ENCODE measurements at places on chromosomes 2 and 18.

GRCh38 chr2:207253666-207254345 is 88.1 kb upstream of the KLF7 start:
- no peak for DNase-seq

DNA sequence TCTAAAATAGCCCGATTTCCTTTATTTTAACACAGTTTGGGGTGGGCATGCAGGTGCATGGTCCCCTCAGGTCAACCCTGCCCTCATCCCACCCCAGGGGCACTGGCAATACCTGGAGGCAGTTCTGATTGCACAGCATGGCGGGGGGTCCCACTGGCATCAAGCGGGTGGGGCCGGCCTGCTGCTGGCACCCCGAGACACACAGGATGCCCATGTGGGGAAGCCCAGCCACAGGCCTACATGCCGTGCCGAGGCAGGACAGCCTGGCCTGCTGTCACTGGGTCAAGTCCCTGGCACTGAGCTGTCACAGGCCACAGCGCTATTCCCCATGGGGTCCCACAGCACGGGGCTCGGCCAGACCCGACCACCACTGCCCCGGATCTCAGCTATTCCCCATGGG is 11.9 kb upstream of the KCNG2 start:
- no peak for DNase-seq

DNA sequence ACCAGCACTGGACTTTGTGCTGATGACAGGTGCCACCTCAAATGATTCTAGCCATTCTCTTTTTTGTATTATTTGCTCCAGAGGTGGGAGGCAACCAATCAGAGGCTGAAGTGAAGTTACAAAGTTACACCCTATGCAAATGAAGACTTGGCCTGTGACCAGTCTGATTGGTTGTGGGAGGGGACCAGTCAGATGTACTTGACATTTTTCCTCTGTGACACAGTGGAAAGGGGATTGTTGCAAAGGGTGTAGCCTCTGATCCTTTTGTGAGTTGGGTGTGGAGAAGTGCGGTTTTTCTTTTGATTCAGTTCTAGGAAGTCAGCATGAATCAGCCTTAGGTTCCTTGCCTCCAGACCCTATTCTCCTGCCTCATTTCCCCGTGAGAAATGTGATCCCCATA is 244.0 kb downstream of the ARL6IP6 start:
- DNase-seq, result no peak

- DNase-seq, result no peak
Measured at GRCh38 chr2:220894069-220894468, 678.0 kb downstream of the EPHA4 start.

GRCh38 chr2:200962811-200963123 is 693 bp downstream of the ORC2 start:
- no peak for DNase-seq

GRCh38 chr2:197647961-197648690 is 27.3 kb downstream of the RFTN2 start:
- DNase-seq, result no peak

- DNase-seq, result no peak
Measured at GRCh38 chr2:10920764-10921388, 9.1 kb downstream of the KCNF1 start.

DNA sequence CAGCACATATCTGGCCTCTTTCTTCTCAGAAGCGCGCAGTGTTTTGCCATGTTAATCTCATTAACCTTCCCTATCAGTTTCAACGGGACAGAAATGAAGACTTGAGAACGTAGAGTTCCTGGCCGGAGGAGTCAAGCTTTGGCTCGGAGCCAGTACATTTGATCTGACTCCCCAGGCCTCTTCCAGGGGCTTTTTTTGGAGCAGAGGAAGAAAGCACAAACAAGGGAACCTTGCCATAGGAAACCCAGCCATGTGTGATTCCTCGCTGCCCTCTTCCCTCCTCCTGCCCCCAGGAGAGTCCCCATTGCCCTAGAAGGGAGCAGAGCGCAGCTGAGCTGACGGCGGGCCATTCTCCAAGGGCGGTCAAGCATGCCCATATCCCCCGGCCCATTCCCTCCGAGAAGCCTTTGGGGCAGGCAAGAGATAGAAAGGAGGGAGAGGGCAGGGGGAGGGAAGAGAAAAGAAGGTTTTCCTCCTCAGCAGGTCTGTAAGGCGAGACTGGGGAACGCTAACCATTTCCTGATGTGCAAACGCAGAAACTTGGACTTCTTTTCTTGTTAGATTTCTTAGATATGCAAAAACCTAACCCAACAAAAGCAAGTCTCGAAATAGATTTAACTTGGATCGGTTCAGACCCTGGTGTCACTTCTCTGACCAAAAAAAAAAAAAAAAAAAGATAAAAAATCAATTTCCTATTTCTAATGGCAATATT is 63.7 kb upstream of the POU3F3 start:
- no peak for DNase-seq

DNA sequence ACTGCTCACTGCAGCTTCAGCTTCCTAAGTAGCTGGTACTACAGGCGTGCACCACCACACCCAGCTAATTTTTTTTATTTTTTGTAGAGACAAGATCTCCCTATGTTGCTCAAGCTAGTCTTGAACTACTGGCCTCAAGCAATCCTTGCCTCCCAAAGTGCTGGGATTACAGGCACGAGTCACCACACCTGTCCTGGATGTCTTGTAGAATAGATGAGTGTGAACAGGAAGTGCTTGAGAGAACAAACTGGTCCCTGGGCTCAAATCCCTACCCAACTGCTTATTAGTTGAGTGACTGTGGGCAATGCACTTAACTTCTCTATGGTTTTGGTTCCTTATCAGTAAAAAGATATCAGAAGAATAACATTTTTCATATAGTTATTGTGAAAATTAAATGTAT is 34.2 kb downstream of the PKDCC start:
- DNase-seq, result no peak

DNA sequence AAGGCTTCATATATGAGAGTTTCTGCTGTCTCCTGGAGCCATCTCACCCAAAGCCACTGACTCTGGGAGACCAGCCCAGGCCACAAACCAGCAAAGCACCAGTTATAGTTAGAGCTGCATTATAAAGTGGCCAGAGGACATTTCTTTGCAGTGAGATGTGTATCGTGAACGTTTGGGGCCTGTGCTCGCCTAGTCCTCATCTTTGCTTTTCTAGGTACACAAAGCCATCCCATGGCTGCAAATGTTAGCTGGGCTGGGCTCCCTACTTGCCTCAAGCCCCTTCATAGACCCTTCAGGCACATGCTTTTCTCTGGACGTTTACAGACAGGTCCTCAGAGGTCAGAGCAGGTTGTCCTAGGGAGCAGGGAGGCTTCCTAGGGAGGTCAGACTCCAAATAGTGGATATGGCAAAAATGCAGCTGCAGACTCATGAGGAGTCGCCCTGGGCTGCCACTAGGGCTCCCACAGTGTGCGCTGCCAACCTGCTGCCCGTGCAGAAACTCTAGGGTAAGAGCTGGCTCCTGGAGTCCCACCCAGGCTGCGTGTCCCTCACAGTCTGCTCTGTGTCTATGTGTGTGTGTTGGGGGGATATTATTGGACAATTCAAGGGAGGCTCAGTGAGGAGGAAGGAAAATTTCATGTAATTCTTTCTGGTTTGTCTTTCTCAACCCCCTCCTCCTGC is 141.0 kb downstream of the RPIA start:
- no peak for DNase-seq

DNA sequence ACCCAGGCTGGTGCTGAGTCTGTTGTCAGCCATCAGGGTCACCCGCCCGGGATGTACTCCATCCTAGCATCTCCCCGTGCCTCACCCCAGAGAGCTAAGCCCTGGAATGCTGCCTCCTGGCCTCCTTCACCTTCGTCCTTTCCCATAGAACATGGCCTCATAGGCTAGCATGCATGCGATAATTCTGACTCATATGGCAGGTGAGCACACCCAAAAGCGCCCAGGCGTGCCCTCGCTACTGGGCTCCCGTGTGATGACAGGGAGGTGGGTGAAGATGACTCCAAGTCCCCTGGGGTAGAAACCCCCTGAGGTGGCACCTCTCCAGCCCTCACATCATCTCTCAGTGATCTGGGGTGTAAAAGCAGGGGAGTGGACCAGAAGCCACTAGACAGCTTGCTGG is 7.3 kb downstream of the SPR start:
- DNase-seq, result no peak

DNA sequence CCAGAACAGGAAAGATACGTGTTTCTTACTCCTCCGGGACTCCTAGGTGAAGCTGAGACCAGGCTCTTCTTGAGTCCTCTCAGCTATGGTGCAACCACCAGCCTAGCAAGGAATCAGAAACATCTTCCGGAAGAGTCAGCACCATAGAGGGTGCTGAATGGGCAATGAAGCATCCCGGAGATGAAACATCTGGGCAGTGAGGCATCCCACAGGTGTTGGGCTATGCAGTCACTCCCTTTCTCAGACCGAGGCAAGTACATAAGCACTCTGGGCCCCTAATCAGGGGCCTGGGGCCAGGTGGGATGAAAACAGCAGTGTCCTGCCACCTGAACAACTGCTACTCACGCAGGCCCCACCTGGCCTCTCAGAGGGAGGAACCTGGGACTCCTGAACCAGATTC is 1.4 kb upstream of the CAPN10 start:
- DNase-seq, result no peak

GRCh38 chr18:240175-240574 is 27.7 kb downstream of the THOC1 start:
- no peak for DNase-seq

GRCh38 chr2:207448006-207448405 is 81.8 kb upstream of the CREB1 start:
- DNase-seq, result no peak

- no peak for DNase-seq
Measured at GRCh38 chr2:118146315-118147283, 58.3 kb downstream of the INSIG2 start.

DNA sequence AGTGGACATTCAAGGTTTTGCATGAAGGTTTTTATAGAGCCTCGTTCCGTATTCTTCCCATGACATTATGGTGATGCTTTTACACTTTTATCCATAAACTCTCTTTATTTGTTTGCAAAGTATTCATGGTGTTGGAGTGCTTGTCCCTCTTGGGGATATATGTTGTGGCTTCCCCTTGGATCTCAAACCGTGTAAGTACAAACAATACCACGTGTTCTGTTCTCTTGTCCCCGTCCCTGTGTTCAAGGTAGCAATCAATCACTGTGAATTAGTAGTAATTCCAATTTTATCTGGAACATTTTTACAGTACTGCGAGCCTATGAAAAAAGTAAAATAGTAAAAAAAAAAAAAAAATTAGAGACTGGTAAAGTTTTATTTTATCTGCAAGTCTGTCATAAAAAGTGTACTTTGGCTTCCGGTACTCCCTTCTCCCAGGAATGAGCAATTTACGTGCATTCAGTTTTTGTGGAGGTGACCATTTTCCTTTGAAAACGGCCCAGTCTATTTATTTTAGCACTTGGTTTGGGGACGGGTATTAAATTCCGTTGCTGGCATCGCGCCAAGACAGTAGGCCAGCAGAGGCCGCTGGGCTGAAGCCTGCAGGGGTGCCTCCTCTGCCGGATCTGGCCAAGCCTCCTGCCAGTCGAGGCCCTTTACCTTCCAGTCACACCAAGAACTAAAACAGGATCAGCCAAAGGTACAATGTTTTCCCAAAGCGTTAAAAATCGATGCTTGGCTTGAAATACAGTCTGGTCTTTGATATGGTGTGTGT is 175.7 kb downstream of the SOCS6 start:
- peak; percentile 95 for DNase-seq

- no peak for DNase-seq
Measured at GRCh38 chr2:229930656-229931055, 8.4 kb downstream of the FBXO36 start.

DNA sequence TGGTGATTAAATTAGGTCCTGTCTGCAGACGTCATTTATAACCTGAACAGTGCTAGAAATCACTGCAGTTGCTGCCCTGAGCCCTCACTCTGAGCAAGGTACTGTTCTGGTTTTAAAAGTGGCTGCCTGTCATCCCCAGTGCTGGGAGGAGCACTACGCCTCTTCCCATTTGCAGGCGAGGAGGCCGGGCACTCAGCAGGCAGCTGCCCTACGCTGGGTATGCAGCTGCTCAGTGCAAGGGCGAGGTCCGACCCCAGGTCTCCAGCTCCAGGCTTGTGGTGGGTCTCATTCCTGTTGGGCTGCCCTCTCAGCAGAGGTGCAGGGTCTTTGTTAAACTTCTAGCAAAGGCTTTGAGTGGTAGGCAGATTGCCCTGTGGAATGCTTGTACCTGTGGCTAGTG is 15.7 kb downstream of the CNDP2 start:
- DNase-seq, result no peak

DNA sequence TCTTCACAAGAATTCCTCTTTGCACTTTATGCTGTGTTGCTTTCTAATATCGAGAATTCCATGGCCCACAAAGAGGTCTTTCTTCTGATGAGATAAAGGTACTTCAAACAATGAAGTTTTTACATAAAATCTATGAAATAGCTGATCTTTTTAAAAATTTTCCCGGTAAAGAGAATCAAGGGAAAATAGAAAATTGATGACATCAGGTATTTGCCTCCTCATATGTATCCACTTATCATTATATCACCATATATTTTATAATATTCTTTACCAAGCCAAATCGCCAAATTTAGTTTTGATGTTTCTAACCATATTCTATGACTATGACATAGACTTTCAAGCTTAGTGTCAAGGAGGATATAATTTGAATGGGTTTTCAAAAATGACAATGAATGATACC is 139.8 kb downstream of the CHST9 start:
- no peak for DNase-seq

- no peak for DNase-seq
Measured at GRCh38 chr2:57902578-57902977, 144.0 kb upstream of the VRK2 start.

- DNase-seq, result no peak
Measured at GRCh38 chr2:220556658-220557057, 929.2 kb downstream of the SLC4A3 start.

- DNase-seq, result no peak
Measured at GRCh38 chr2:73877071-73877802, 15.6 kb upstream of the ACTG2 start.

GRCh38 chr2:214865400-214865799 is 55.9 kb upstream of the BARD1 start:
- no peak for DNase-seq

GRCh38 chr2:46082531-46083485 is 214.4 kb upstream of the EPAS1 start:
- DNase-seq, result no peak

DNA sequence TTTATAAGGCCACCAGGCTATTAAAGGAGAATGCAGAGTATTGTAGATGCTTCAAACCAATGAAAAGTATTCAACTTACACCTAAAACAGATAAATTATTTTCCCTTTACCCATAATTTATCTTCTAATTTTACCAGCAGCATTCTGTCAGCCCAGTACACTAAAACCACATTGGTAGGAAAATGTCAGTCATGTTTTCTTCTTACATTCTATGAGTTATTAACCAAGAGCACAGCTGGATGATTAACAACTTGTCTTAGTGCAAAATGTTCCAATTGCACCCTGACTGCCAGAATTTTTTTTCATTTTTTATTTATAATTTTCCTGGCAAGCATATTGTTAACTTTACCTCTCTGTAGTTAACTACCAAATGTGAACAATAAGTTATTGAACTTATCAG is 79.0 kb upstream of the WDR75 start:
- DNase-seq, result no peak

DNA sequence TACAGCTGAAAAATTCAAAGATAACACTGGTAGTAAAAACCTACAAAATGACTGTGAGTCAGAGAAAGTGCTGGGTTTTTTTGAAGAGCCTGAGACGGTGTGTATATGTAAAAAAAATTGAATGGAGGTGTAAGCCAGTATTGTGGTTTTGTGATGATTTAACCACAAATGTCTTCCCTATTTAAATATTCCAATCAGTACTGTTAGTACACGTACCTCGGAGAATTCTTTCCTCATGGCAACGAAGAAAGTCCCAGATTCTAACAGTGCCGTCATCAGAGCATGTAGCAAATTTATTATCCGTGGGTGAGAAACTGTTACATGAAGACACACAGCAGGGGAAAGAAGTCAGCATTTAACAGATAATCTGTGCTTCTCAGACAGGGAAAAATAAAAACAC is 48.1 kb downstream of the WDR33 start:
- no peak for DNase-seq
